ENCODE measurements at places on chromosomes 7 and 10.

- no peak for DNase-seq
These were observed 53.6 kb upstream of the INSYN2A start for GRCh38 chr10:127250031-127250430.

DNA sequence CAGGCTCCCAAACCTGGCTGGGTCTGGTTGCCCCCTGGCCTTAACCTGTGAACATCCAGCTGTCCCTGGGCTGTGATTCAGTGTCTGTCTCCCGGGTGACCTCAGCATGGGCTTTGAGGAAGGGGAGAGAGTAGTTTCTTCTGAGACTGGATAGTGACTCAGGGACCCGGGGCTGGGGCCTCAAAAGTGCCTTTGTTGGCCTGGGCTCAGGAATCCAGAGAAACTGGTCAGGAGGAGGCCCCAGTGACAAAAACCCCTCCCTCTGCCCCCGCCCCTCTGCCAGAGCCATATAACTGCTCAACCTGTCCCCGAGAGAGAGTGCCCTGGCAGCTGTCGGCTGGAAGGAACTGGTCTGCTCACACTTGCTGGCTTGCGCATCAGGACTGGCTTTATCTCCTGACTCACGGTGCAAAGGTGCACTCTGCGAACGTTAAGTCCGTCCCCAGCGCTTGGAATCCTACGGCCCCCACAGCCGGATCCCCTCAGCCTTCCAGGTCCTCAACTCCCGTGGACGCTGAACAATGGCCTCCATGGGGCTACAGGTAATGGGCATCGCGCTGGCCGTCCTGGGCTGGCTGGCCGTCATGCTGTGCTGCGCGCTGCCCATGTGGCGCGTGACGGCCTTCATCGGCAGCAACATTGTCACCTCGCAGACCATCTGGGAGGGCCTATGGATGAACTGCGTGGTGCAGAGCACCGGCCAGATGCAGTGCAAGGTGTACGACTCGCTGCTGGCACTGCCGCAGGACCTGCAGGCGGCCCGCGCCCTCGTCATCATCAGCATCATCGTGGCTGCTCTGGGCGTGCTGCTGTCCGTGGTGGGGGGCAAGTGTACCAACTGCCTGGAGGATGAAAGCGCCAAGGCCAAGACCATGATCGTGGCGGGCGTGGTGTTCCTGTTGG is at the start of gene CLDN4:
Gene CLDN4, plus strand, starts transcription at position 316 of the 903 bp plus-strand sequence. Its CDS starts 206 bp downstream, at position 522.
- DNase-seq, result no peak

DNA sequence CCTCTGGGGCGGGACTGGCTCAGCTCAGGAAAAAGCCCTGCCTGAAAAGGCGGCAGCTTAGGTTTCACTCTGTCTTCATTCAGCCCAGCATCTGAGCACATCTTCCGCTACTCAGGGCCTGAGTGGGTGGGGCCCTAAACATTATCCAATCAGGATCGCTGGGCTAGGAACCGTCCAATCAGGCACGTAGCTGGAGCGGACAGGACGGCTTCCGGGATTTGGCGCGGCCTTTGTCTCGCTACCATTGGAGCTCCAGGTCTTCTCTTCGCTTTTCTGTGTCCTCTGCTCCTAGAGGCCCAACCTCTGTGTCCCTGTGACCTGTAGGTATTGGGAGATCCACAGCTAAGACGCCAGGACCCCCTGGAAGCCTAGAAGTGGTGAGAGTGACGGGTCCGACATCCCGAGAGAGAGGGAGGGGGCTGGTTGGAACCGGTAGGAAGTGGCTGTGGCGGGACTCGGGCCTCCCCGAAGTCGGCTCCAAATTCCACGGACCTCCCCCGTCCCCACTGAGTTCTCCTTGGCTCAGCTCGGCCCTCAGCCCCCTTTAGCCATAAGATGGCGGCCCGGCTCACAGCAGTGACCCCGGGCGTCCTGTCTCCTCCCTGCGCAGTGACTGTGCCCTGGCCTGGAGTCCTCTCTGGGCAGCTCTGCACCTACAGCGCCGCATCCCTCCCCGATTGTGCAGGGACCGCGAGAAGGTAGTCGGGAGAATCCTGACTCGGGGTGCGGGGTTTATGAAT is 99.1 kb downstream of the ZNF680 start:
- DNase-seq, result peak; percentile 61

- no peak for DNase-seq
These were observed 5.5 kb downstream of the NCOA4 start for GRCh38 chr10:46024948-46025347.

DNA sequence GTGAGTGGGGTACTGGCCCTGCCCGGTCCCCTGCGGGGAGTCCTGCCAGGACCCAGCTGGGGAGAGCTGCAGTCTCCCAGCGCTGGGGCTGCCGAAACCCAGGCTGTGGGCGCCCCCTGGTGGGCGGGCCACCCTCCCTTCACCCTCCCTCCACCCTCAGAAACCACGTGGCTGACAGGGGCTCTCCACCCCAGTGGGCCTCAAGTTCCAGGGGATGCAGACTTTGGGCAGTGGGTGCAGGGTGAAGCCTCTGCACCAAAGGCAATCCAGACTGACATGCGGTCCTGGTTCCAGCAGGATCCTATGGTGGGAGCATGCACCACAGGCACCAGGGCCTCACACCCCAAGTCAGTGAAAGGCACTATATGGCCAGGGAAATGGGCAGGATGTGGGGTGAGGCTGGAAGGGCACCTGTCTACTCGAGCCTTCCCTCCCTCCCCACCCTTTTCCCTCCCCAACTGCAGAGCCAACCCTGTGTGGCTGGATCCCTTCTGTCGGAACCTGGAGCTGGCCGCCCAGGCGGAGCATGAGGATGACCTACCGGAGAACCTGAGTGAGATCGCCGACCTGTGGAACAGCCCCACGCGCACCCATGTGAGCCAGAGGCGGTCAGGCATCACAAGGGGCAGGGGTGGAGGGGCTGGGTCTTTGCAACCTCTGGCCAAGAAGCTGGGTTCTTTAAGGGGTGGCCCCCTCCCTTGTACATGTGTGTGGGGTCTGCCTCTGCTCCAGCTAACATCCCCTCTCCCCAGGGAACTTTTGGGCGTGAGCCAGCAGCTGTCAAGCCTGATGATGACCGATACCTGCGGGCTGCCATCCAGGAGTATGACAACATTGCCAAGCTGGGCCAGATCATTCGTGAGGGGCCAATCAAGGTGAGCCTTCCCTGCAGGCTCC is 38.8 kb downstream of the PSAP start:
- DNase-seq, result peak; percentile 82

GRCh38 chr10:110115784-110116520 is 91.5 kb upstream of the MXI1 start:
- no peak for DNase-seq

DNA sequence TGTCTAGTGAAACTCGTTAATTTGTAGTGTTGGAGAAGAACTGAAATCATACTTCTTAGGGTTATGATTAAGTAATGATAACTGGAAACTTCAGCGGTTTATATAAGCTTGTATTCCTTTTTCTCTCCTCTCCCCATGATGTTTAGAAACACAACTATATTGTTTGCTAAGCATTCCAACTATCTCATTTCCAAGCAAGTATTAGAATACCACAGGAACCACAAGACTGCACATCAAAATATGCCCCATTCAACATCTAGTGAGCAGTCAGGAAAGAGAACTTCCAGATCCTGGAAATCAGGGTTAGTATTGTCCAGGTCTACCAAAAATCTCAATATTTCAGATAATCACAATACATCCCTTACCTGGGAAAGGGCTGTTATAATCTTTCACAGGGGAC is 187.6 kb downstream of the CFTR start:
- DNase-seq, result no peak

DNA sequence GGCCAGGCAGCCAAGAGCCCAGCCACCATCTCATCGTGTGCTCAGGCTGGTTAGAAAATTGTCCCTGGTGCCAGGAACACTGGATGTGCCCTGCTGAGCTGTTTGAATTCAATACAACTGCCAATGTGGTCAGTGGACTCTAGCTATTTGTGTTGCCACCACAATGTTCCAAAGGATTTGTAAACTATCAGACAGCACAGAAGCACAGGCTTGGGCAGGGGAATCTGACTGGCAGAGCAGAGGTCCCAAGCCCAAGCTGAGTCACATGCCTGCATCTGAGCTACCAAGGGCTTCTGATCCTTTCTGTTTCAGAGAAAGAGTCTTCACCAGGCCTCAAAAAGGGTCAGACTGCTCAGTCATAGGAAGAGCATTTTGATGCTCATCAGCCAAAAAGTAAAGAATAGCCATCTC is 232.1 kb upstream of the SEMA3C start:
- DNase-seq, result no peak

GRCh38 chr10:100341953-100342626 is 4.9 kb upstream of the SCD start:
- peak; percentile 66 for DNase-seq

GRCh38 chr7:80647436-80647835 is 9.0 kb downstream of the CD36 start:
- DNase-seq, result no peak
